Mononuclear cell (primary cell): ENCODE measurements at places on chromosomes 4 and X. TPM values are rescaled to one million over a fixed set of nuclear protein-coding genes. Genes with fewer than 3 reads are reported as not detected.

Gene GBA3
- total RNA-seq, result 0.10 TPM

Gene FAM9B
- total RNA-seq, result 0.10 TPM

Gene DCHS2
- total RNA-seq, result 0.31 TPM

Gene MUC7
- total RNA-seq, result not detected

Gene CXCL3
- total RNA-seq, result 46.6 TPM

Gene PDGFC
- total RNA-seq, result 6.9 TPM

Gene CCDC149
- 2.5 TPM for total RNA-seq

Gene MAGEB10
- total RNA-seq, result not detected

Gene CCNA2
- 0.73 TPM for total RNA-seq

Gene RPL34
- total RNA-seq, result 1,534 TPM

Gene PDLIM3
- total RNA-seq, result 0.10 TPM

Gene CXCL1
- total RNA-seq, result 9.3 TPM

Gene CFI
- total RNA-seq, result under 0.01 TPM

Gene CTAG2
- not detected for total RNA-seq

Gene PCDH11X
- not detected for total RNA-seq

Gene ADH7
- total RNA-seq, result not detected

Gene TNMD
- total RNA-seq, result not detected

Gene ETDB
- not detected for total RNA-seq

Gene RAB40A
- total RNA-seq, result not detected

Gene NAT8L
- 0.10 TPM for total RNA-seq

Gene TXK
- 74.9 TPM for total RNA-seq

Gene COX18
- total RNA-seq, result 13.7 TPM

Gene RAB39B
- total RNA-seq, result 3.7 TPM

Gene ODAPH
- 0.10 TPM for total RNA-seq
